ENCODE measurements at places on chromosomes 4 and X. TPM values are rescaled to one million over a fixed set of nuclear protein-coding genes. Genes with fewer than 3 reads are reported as not detected.

ARMCX5 gene
- 18.6 TPM for total RNA-seq

BANK1 gene
- total RNA-seq, result 1.00 TPM

ATP1B4 gene
- not detected for total RNA-seq

CSAG2 gene
- total RNA-seq, result not detected

TSC22D3 gene
- total RNA-seq, result 41.5 TPM

TSR2 gene
- 13.7 TPM for total RNA-seq

ARSJ gene
- total RNA-seq, result 40.9 TPM

CPEB2 gene
- total RNA-seq, result 25.6 TPM

EIF4E gene
- total RNA-seq, result 227 TPM

CCNA2 gene
- 32.2 TPM for total RNA-seq

CCDC110 gene
- 2.0 TPM for total RNA-seq
